ENCODE measurements at places on chromosomes 11 and 22.

GRCh38 chr11:45412521-45412920, 126.4 kb upstream of the SYT13 start:
- no peak for DNase-seq

GRCh38 chr22:38505541-38506117, 482 bp downstream of the DDX17 start:
- peak; percentile 85 for DNase-seq

DNA sequence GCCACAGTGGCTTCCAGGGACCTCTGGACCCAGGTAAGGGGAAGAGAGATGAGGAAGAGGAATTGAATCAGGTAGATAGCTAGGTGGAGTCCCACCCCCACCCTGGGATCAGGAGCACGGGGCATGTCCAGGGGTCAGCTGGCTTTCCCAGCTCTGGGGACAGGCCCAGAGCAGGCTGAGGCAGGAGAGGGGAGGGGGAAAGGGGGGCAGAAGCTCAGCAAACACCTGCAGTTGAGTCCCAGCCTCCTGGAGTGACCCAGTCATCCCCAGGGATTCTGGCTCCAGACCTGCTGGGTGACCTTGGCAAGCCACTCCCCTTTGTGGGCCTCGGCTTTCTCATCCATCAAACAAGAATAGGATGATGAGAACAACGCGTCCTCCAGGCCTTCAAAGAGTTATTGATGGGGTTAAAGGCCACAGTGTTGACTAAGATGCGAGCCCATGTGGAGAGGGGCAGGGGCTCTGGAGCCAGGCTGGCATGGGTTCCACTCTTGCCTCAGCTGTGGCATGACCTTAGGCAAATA, 16.0 kb downstream of the STARD10 start:
- DNase-seq, result no peak

- DNase-seq, result no peak
Observed at GRCh38 chr11:18490319-18490718, 34.7 kb downstream of the LDHAL6A start.

DNA sequence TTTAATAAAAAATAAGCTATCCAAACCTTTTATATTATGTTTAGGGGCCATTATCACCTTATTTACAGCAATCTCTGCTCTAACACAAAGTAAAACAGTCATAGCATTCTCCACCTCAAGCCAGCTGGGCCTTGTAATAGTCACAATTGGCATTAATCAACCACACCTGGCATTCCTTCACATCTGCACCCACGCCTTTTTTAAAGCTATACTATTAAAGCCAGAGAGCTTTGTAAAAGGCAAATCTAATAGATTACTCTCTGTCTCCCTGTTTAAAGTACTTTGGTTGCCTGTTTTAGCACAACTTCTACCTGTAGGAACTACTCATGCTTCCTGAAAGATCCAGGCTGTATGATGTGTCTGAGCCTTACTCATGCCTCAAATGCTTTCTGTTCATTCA, 113.1 kb downstream of the CSNK2A3 start:
- DNase-seq, result no peak

- DNase-seq, result no peak
Observed at GRCh38 chr11:117859488-117860112, 16.9 kb downstream of the FXYD6 start.

- DNase-seq, result no peak
Observed at GRCh38 chr11:86240164-86240563, 4.4 kb upstream of the EED start.

DNA sequence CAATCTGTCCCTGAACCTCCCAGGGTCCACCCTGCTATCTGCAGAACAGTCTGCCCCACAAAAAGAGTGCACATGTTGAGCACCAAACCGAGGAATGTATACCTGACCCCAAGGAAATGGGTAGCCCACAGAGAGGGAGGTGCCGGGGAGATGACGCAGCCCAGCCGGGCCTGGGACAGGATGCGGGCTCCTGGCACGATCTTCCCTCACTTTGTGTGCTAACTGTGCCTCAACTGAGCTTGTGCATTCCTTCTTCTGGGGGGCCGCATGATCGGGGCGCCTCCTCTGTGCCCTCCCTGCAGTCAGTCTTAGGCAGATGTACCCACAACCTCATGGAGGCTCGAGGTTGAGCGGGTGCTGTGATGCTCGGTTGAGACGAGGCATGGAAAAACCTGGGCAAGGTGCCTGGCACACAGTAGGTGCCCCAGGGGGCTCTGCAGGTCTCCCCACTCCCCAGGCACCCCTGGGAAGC, 2.4 kb downstream of the GAS2L1 start:
- no peak for DNase-seq

DNA sequence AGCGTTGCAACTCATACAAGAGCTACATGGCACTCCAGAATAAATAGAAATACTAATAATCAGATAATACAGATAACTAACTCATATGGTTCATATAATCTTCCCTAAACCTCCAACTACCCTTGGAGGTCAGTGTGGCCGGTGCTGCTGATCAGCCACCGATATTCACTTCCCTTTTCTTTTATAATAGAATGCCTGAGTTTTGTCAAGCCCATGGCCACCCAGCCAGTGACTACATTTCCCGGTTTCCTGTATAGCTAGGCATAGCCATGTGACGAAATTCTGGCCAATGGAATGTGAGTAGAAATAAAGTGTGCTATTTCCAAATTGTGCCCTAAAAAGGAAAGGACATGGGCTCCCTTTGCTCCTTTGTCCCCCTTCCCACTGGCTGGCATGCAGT, 5.9 kb upstream of the CAT start:
- DNase-seq, result no peak

GRCh38 chr11:112901924-112902323, 59.3 kb upstream of the NCAM1 start:
- no peak for DNase-seq

DNA sequence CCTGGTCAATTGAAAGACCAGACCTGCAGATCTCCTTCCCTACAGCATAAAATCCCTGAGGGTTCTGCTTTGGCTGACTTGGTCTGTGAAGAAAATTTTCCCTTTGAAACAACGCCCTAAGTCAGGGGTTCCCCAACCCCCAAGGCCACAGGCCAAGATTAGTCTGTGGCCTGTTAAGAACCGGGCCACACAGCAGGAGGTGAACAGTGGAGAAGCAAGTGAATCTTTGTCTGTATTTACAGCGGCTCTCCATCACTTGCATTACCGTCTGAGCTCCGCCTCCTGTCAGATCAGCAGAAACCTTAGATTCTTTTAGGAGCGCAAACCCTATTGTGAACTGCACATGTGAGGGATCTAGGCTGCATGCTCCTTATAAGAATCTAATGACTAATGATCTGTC, 38.2 kb downstream of the CCDC83 start:
- no peak for DNase-seq

- DNase-seq, result peak; percentile 10
Observed at GRCh38 chr11:57425565-57426438, 1.1 kb downstream of the SLC43A3 start.

Measured in lung (tissue), 17 donors.